ENCODE measurements at places on chromosomes 12 and 14.

- no peak for DNase-seq
Measured at GRCh38 chr14:80787876-80788275, 153.7 kb downstream of the CEP128 start.

DNA sequence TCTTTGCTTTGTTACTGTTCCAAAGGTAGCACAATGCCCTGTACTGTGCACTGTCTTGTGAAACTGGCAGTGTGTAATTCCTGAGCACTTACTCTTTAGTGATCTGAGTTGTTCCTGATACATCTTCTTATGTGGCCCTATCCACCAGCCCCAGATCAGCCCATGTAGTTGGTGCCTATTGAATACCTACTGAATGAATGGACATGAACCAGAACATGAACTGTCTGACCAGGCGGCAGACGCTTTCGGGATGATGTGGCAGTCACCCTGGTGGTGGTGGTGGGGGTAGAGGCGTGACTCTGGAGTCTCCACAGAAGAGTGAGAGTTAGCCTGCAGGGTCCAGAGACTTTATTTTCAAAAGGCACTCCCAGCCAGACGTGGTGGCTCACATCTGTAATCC, 46.6 kb upstream of the PAPOLA start:
- DNase-seq = no peak

GRCh38 chr14:23385642-23386265, 8.9 kb downstream of the CMTM5 start:
- no peak for DNase-seq

- no peak for DNase-seq
Measured at GRCh38 chr12:108570743-108571608, 8.6 kb downstream of the ISCU start.

DNA sequence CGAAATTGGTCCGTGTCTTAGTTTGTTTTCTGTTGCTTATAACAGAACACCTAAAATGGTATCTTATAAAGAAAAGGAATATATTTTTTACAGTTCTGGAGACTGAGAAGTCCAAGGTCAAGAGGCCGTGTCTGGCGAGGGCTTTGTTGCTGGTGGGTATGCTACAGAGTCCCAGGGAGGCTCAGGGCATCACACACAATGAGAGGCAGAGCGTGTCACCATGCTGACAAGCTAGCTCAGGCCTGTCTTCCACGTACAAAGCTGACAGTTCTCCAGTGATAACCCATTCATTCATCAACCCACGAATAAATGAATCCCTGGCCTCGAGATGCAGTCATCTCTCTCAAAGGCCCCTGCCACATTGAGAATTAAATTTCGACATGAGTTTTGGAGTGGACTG, 56.7 kb upstream of the AEBP2 start:
- no peak for DNase-seq

DNA sequence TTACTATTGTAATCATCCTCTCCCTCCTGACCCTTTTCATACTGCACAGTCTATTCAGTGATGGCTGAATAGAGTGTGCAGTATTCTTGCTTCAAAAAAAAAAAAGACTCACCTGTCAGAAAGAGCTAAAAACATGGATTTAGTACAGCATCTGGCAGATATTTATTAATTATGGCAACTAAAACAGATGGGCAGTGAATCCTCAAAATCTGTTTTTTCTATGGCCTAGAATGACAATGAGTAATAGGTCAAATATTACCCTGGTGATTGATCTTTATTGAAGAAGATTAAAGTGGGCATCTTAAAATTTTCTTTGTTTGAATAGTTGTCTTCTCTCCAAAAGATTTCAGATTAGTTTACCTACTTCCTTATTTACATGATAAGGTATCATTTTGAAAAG, 543.6 kb downstream of the FOXG1 start:
- DNase-seq = no peak

DNA sequence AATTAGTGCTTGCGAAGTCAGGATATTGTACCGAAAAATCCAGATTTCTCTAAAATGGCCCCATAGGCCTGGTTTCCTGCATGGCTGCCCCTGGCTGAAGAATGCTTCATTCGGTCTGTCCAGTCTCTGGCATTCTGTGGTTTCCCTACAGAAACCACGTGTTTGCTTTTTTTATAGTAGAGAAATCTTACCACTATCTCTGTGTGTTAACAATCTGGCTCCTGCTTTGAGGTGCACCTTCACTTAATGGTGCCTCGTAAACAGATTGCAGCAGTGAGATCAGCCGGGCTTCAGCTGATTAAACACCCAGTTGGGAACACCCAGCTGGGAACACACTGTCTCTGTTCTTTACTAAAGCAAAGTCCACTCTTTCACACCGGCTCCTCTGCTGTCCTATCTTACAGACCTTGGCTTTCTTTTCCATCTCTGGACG, 6.7 kb upstream of the DNAAF2 start:
- no peak for DNase-seq

GRCh38 chr14:19878029-19878642, 3.2 kb downstream of the OR4K2 start:
- DNase-seq = peak; percentile 12

- no peak for DNase-seq
Measured at GRCh38 chr14:71036433-71036832, 129.2 kb downstream of the PCNX1 start.

- no peak for DNase-seq
Measured at GRCh38 chr12:19507823-19508222, 68.5 kb downstream of the AEBP2 start.

GRCh38 chr14:78790271-78790670, 620.1 kb downstream of the NRXN3 start:
- DNase-seq = no peak

- no peak for DNase-seq
Measured at GRCh38 chr12:52121824-52122539, 42.5 kb downstream of the SMIM41 start.

DNA sequence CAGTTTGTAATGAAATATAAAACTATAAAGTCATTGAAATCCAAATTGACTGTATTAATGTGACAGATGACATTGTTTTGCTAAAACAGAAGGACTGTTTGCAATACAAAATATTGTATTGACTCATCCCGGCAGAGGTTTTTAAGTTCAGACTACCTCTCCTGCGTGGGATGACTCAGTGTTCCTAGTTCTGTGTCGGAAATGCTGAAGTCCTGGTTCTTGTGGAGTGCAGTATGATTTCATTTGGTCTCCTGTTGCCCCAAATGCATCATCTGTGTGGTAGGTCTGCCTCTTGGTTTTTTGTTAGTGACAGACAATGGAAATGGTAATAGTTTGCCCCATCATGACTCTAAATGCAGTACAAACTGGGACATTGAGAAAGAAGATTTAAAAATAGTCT, 27.8 kb downstream of the PELI2 start:
- DNase-seq = no peak

- DNase-seq = no peak
Measured at GRCh38 chr14:61691495-61691894, 3.8 kb upstream of the HIF1A start.

DNA sequence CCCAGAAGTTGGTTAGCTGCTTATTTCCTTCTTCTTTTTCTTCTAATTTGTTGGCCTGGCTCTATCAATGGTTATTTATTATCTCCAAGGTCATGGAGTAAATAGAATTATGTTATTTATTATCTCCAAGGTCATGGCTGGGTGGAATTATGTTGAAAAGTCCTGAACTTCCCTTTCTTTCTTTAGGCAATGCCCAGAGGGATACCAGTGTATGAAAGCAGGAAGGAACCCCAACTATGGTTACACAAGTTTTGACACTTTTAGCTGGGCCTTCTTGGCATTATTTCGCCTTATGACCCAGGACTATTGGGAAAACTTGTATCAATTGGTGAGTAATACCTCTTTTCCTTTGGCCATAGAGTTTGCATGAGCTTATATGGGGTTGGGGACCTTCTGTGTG, 111.6 kb downstream of the SCN8A start:
- no peak for DNase-seq

- DNase-seq = no peak
Measured at GRCh38 chr12:11765421-11765816, 115.9 kb downstream of the ETV6 start.

DNA sequence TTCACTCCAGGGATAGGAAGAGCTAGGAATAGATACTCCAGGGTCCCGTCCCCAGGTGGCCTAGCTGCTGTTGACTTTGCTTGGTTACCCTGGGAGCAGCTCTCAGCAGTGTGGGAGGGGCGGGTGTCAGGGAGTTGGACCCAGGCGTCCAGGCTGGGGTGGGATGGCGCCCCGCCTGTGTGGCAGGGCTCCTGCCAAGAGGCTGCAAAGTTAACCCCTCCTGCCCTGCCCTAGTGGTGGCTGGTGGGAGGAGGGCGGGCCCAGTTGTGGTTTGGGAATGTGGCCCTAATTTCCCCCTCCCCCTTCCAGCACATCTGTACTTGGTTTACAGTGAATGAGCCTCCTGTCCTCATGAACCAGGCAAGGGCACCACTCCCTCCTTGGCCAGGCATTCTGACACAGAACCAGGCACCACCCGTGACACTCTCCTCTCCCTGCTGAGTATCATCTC, 1.7 kb upstream of the RARG start:
- no peak for DNase-seq

- no peak for DNase-seq
Measured at GRCh38 chr12:57615637-57616036, 4.4 kb downstream of the ARHGEF25 start.

GRCh38 chr12:96743606-96744005, 163.5 kb upstream of the NEDD1 start:
- DNase-seq = no peak

DNA sequence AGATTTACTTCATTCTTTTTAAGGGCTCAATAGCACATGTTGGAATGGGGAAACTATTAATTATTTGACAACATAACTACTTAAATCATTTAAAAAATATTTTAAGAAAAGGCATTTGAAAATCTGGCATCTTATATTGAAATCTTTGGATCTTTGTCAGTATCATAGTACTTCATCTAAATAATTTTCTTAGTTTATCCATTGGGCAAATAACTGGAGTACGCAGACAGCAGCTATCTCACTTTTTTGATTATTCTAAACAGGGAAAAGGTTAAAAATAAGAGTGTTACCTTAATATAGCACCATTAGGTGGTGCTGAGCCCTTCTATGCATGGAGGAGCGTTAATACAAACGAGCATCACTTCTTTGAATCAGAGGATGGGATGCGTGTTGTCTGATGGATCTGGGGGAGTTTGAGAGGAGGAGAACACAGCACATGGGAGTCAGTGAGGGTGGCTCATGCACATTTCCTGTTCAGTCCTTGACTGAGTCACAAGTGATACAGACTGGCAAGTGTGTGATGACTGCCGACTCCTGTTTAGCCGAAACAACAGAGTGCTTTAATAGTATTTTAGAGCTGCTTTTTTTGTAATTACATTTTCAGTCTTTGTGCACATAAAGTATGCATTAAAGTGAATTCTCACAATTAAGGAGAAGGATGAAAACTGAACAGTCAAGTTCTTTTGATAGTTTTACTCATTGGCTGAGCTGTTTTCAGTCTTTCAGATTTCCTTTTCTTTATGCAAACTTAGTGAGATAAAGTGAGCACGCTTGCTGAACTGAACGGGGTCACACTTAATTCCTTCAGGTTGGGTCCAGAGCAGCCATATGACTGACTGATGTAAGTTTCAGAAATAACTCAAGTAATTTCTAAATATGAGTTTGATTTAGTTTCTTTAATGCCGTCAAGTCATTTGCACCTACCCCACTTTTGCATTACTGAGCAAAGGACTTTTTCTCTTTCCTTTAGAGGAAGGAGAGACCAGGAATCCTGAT, 92.7 kb downstream of the DIP2B start:
- DNase-seq = peak; percentile 55

GRCh38 chr12:67765776-67766766, 117.5 kb downstream of the DYRK2 start:
- DNase-seq = no peak

- DNase-seq = no peak
Measured at GRCh38 chr12:17793854-17794253, 296.1 kb downstream of the RERGL start.

DNA sequence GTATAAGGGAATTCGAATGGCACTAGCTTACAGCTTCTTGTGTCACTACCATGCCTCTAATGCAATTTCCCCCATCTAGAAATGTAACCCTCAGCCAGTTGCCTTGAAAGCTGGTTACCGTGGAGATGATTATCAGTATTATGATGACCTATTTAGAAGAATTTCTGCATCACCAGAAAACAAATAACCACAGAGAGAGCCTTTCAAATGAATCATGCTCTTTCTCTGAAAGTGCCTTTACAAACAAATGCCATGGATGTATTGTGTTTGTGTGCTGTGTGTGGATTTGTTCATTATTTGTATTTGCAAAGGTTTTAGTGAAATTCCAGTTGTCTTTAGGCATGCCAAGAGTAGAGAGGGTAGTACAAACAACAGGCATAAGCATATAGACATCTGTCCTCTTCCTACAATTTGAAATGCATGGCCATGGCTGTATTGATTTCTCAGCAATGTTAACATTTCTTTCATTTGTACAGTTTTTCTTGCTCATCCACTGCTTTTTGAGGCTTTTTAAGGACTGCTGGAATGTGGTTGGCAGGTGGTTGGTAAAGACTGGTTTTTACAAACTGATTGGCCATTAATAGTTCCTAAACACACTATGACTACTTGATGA, 266.5 kb downstream of the PAWR start:
- DNase-seq = no peak

DNA sequence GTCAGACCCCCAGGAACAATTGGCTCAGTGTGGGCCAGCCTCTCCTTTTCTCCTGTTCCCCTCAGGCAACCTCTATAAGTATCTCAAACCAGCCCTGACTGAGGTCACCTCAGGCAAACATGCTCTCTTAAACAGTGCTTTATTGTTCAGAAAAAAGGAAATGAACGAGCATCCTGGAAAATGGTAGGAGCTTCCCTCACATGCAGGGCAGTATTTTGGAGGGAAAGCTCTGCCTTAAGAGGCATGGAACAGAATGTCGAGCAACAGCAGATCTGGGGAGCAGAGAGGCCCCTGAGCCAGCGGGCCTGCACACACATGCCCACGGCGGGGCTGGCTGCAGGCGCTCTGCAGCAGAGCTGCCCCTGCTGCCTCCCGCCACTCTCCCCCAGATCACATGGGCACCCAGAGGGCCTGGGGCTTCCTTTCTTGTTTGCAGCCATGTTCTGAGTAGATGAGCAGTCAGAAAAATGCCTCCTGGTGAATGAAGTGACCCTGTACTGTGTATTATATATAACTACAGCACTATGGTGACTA, 42.0 kb downstream of the MOK start:
- DNase-seq = no peak

DNA sequence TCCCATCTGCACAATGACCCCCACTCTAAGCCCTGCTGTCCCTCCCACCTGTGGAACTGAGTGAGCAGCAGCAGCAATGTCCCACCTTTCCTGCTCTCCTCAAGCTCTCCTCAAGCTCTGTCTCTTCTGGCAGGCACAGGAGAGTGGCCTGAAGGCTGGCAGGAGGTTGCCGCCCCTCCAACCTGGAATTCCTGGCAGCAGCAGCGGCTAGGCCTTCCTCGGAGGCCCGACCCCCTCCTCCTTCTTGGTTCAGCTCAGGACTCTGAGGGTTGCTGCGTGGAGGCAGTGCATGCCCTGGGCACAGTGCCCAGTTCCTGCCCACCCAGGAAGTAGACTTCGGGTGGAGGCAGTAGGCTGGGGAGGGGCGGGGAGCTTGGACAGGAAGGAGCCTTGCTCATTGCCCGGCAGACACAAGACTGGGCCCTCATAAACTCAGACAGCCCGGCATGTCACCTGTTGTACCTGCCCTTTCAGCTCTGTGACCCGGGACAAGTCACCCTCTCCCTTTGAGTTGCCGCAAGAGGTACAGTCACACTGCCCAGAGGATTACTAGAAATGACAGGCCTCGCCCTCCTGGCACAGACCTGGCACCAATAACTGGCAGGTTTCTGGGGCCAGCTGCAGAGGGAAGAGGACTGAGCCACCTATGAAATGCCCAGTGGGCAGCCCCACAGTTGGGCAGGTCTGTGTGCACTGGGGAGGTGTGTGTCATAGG, 2.1 kb upstream of the SERPINA1 start:
- DNase-seq = no peak
